Activated CD4-positive, alpha-beta T cell treated with anti-CD3 and anti-CD28 coated beads, Interleukin-2, amount 50 U/mL, for 48 hours (primary cell): ENCODE measurements at places on chromosomes 2 and 18.

- DNase-seq: no peak
Measured at GRCh38 chr2:12897181-12897580, 180.4 kb downstream of the TRIB2 start.

DNA sequence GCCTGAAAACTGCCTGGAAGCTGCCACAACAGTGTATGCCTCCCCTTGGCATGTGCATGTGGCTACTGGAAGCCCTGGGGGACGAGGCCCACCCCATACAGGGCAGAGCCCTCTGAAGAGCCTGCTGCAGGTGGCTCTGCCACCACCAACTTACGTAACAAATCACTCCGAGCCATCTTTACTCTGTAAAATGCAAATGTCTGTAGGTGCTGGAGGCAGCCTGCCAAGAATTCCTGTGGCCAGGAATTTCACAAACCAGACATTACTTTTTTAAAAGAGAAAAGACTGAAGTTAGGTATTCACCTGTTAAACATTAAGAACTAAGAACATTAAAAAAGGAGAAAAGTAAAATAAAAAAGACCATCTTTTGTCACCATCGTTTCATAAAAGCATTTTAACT is 106.3 kb downstream of the GPR39 start:
- DNase-seq: no peak

GRCh38 chr2:41659758-41660157 is 388.1 kb upstream of the PKDCC start:
- no peak for DNase-seq

GRCh38 chr2:153360239-153360638 is 118.3 kb downstream of the RPRM start:
- DNase-seq: no peak

DNA sequence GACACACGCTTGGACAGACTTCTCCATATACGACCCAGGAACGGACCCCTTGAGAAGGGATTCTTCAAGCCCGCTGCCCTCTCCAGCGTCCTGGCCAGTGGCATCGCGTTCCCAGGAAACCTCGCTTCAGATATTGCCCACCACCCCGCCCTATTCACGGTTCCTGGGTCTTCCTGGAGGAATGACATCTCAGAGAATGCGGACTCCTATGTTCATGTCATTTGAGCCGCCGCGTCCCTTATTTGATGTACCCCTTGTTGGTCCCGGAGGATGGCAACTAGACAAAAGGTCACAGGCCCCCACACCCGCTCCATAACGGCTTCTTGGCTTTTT is 588 bp upstream of the CCDC93 start:
- DNase-seq: no peak

DNA sequence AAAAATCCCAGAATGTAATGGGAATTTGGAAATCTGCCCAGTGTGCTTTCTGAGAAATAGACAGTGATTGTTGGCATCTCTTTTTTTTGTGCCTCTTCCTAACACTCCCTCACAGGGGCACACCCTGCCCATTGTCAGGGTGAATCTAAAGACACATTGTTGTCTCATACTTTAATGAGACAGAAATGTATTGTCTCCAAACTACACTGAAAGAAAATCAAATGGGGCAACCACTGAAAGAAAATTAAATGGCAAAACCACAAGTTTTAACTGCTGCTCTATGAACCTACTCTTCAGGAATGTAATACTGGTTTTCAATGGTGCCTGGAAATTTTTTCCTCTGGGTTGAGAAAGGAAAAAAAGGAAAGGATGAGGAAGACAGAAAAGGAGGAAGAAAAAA is 43.2 kb upstream of the GLS start:
- no peak for DNase-seq

DNA sequence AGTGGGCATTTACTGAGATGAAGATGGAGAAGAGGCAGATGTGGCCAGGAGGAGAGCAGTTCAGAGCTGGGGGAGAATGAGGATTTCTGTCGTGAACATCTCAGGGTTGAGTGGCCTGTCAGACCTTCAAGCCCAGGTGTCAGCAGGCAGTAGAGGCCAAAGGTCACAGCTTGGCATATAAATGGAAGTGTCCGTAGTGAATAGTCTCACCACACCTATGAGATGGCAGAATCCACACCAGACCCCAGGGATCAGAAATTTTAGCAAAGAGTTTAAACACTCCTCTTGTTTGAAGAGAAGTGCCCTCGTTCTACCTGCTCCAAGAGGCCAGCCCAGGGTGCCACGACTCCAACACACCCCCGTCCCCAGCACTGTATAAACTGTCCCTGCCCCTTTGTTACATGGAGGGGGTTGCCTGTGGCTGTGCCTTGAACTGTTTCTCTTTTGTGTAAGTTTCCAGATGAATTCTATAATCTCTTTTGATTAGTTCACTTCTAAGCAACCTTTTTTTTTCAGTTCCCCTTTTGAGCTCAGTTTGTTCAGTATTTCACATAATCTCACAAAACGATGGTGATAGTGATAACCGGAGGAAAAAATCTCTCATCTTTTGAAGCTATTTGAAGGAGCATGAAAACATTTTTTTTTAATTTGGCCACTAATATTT is 69.0 kb upstream of the TTC39C start:
- DNase-seq: no peak

DNA sequence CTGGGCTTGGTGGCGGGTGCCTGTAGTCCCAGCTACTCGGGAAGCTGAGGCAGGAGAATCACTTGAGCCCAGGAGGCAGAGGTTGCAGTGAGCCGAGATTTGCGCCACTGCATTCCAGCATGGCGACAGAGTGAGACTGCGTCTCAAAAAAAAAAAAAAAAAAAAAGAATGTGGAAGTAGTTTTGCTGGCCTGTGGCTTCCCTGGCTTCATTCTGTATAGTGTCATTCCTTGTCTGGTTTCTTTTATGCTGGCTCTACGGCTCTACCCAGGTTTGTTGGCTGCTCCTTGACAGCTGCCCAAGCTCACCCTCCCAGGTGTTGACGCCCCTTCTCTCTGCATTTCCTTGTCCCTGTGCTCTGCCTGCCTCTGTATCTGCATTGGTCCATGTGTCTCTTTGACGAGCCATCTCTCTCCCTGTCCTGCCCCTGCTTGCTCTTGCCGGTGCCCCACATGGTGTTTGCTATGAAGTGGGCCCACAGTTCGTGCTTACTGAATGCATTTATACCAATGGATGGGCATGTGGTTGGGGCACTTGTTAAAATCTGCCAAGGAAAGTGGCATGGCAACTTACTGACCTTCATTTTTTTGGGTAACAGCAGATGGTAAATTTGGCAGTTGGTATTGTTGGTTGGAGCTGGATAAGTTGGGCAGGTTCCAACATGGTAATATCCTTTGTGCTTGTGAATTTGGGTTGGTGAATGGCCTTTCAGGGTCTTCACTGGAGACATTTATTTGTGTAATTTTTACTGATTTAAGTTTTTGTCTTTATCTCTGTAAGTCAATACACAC is 113.9 kb downstream of the MAP4K4 start:
- DNase-seq: no peak

DNA sequence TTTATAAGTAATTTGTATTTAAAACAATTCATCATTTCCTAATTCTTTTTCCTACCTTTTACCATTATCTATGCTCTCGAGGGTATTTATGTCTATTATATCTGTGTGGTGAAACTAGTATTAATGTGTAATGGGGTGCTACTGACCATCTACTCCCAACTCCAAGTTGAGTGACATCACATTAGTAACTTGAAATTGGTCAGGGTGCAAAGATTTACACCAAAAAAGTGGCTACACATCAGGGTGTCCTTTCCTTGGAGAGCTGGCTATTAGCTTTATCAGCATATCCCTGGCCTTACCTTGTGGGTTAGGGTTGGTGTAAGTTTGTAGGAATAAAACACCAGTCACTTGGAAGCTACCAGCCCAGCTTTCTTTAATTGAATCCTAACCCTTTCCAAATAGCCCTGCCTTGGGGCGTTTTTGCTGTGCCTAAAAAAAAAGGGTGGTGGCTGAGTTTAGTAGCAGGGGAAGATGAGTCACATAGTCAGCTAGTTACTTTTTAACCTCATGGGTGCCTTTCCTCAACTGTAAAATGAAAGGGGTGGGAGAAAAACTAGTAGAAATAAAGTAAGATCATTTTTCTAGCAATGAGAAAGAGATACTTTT is 14.0 kb downstream of the ANXA4 start:
- DNase-seq: no peak

DNA sequence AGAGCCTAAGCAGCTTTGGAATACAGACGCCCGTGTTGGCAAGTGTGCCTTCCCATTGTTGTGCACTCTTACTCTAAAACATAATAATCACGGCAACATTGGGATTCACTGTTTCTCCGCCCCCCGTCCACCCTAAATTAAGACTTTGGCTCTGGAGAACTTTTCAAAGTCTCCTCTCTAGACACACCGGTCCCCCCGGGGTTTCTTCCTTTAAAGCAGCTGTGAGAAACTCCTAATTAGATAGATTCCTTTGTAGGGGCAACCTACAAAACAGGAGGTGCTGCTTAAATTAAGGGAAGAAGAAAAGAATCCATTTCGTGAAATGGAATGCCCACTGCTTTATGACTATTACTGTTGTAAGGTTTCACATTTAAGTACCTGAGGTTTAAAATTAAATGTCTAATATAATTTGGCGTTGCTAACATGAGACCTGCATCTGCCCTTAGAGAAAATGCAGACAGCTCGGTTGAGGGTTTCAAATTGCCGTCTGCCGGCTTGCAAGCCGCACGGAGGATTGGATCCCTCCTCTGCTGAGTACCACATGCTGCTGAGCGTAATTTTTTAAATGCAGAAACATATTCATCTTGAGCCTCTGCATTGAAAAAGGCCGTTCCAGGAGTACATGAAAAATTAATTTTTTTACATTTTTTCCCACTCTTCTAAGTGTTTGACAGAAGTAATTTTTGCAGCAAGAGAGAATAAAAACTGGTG is 233.3 kb downstream of the GBX2 start:
- DNase-seq: no peak

DNA sequence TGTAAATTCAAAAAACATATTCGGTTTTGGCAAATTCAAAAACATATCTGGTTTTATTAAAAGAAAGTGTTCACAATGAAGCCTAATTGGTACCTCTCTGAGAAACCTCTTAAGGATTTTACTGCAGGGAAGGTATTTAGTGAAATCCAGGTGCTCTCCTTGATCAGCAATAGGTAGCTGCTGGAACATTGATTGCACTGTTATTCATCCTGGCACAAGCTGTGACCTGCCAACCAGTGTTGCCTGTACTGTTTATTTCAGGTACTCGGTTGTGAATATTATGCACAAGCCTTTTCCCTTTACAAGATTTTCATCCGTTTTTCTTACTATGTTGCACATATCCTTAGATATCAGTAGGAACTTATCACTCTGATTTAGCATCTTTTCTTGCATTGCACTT is 155.8 kb upstream of the ZEB2 start:
- DNase-seq: no peak

- DNase-seq: no peak
Measured at GRCh38 chr2:69505710-69506109, 68.5 kb upstream of the NFU1 start.

GRCh38 chr2:157413326-157414035 is 30.4 kb downstream of the CYTIP start:
- peak; percentile 58 for DNase-seq

- no peak for DNase-seq
Measured at GRCh38 chr18:22314001-22314400, 103.7 kb downstream of the CTAGE1 start.

GRCh38 chr2:238104226-238104690 is 4.1 kb downstream of the ESPNL start:
- no peak for DNase-seq

GRCh38 chr2:169105476-169105875 is 36.1 kb downstream of the DHRS9 start:
- no peak for DNase-seq

DNA sequence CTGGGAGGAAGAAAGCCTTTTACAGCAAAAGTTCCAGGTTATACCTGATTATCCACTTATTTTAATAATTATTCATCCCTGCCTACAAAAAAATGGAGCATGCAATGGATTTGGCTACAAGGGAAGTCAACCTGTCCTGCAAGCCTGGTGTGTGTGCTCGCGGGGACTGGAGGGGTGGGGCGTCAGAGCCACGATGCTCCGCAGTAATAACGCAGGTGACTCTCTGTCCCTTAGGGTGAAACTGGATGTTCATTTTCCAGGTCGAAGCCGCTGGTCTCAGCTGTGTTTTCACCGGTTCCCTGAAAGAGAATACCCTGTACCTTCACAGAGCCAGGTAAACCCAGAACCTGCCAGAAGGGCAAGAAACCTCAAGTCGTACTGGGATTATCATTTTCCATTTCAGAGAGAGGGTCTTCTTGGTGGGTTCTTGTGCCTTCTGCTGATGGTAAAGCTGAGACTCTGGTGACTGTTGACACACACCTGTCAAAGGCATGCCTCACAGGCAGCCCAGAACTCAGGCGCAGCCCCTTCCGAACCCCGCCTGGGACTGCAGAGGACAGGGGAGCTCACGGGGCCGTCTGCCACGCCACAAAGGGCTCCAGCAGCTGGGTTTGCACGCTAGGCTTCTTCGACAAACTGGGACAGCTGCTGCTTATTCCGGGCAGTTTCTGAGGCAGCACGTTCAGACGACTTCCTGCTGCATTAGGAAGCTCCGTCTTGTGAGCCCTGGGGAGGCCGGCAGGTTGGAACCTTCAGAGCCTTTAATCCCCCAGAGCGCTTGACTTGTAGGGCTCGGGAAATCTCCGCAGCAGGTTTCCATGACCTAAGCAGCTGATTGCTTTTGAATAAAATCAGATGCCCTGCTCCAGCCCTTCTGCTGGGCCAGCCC is 58.6 kb downstream of the KCNG2 start:
- peak; percentile 1 for DNase-seq

- no peak for DNase-seq
Measured at GRCh38 chr2:241574911-241575623, 16.5 kb downstream of the BOK start.

DNA sequence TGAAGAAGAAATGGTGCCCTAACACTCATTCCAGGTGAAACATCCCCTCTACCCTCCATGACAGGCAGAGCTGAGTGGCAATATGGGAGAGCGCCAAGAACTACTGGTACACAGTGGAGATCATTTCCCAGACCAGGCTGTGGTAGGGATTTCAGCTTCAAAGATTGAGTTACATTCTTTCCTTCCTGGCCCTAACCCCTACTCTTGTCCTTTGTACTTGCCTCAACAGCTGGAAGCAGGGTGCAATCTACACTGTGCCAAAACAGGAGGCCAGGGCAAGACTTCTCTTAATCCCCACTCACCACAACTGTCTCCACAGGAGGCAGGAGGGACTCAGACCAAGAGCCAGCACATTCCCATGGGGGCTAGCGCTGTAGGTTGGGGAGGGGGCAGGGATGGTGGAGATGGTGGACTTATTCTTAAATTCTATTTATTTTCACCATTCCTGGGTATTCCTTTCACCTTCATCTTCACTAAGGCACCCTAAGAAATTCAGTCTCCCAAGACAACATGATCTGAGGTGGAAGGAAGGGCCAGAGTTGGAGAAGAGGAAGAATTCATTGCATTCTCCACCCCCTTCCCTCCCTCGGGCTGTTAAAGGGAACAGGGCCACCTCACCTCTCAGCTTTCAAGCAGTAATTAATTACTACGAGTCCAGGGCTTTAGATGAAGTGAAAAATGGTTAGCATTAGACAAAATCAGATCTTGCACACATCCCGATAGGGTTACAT is 65.9 kb downstream of the AAK1 start:
- DNase-seq: no peak

- no peak for DNase-seq
Measured at GRCh38 chr2:212428681-212429478, 109.7 kb downstream of the ERBB4 start.
